Activated CD8-positive, alpha-beta memory T cell treated with anti-CD3 and anti-CD28 coated beads, Interleukin-2, amount 10 ng/mL, durations not matched to agents 7 days and 5 days (primary cell): ENCODE measurements at places on chromosomes 2 and 18. TPM values are rescaled to one million over a fixed set of nuclear protein-coding genes. Genes with fewer than 3 reads are reported as not detected.

The DNAH6 gene
- 0.85 TPM for total RNA-seq

The TDRD15 gene
- not detected for total RNA-seq

The TYW5 gene
- 12.6 TPM for total RNA-seq

The ITGA6 gene
- total RNA-seq: 2.2 TPM

The TMEM237 gene
- 21.6 TPM for total RNA-seq

The GALNT3 gene
- total RNA-seq: 13.8 TPM

The PKP4 gene
- total RNA-seq: 40.6 TPM

The MALT1 gene
- 31.6 TPM for total RNA-seq

The EPB41L5 gene
- 1.9 TPM for total RNA-seq

The ILKAP gene
- total RNA-seq: 52.6 TPM

The PER2 gene
- total RNA-seq: 9.1 TPM
